ENCODE measurements at places on chromosomes 5 and 9.

DNA sequence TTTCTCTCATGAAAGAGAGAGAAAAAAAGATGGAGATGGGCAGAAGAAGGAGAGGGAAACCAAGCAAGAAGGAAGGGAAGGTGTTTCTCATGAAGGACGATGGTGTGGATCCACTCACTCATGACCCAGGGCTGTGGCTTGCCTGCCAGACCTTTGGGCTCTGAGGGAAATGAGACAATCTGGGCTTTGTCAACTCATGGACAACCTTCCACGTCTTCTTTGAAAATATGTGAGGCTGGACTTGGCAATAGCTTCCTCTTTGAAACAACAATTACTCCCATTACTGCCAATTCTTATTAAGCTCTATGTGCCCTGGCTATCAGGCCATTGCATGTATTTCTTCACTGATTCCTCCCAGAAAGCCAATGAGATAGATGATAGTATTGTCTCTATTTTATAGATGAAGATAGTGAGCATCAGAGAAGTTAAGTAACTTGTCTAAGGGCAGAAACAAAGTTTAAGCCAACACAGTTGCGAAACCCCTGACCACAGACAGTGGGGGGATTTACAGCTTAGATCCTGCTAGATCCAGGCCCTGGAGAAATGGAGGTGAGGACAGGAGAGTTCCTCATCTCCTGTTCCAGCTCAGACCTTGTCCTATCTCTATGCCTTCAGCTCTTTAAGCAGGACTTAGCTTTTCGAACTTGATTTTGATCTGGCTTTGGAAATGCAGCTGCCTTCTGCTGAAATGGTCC, 132.4 kb downstream of the GCNT1 start:
- DNase-seq = no peak

DNA sequence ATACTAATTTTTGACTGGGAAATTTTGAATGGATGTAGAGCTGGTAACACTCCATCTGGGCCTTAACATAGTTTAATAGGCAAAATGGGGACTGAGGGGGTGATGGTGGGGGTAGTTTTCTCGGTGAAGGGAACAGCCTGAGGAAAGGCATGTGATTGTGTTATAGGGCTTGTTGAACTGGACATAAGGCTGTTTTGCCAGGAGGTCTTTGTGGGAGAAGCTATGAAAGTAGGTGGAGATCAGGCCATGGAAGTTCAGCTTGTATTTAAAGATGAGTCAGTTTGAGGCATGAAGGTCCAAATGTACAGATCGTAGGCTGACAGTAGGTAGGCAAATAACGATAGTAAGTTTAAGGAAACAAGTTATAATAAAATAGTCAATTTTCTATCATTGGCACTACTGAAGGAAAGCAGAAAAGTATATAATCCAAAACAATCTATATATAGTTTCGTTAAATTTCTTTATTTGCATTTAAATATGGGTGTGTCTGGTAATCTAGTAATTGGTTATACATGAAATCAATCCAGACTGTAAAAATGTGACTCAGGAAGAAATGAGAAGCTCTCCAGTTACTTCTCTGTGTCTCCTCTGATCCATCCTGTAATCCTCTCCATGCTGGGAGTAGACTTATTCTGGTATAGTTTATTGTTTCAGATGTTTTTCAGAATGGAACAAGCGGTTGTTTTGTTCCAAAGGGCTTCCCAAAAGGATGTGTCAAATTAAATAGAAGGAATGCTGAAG, 2.8 kb downstream of the CSNK1G3 start:
- no peak for DNase-seq

DNA sequence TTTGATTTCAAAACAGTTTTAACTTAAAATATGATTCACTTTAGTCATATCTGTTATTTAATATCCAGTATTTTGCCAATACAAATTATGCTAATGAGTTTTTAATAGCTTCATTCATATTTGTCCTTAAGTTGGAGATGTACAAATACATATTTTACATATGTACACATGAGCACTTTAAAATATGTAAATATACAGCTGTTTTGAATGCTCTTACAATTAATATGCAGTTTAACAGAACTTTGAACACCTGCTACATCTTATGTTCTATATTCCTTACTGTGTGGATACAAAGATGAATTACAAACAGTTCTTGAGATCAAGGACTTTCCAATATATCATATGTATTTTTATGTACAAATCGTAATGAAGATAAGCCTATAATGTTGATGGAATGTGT, 74.0 kb downstream of the CHSY3 start:
- DNase-seq = no peak

DNA sequence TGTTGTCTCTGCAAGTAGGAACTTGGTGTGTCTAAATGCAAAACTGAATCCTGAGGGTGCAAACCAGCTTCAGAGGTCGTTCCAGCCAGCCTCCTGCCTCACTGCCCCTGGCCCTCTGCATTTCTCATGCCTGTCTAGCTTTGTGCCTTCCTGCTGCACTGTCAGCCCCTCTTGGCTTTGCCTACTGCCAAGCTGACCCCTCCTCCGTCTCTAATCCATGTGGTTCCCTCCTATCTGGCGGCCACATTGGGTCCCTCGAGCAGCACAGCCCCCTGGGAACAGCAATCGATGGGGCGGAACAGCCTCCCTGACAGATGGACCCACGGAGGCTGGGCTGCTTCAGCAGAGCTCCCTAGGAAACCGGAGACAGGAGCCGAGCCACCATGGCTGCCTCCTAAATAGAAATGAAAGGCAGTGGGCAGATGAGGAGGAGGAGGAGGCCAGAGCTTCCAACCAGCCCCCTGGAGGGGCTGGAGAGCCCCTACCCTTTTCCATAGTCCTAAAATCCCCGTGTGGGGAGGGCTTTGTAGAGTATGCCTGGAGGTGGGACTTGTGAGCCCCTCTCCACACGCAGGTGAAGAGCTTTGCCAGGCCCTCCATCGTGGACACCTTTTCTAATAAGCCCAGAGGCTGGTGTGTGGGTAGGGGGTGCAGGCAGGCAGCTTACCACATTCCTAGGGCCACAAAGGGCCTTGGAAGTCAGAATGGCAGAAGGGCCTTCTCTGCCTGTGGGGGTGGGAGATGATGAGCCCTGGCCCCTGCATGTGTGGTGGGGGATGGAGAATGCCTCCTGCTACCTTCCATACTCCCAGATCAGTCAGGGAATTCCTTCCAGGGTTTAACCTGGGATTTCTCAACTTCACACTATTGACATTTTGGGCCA, 9.2 kb upstream of the CXXC5 start:
- DNase-seq = no peak

- DNase-seq = no peak
Measured at GRCh38 chr9:34610434-34611206, 1.3 kb downstream of the RPP25L start.

DNA sequence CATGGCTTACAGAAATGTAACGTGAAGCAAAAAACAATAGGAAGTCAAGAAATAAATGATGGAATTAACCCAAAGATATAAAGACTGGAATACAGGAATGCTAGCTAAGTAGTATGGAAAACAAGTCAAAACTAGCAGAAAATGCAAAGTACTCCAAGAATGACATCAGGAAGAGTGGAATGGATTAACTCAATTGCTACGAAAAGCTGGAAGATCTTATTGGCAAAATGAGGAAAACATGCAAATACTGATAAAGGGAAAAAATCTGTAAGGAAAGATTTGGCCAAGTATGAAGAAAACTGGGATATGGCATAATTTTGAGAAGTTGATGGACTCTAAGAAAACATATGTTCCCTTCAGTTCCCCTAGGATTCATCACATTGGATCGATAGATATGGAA, 324.5 kb upstream of the ZNF608 start:
- DNase-seq = no peak

- DNase-seq = no peak
Measured at GRCh38 chr5:34750206-34750605, 88.8 kb upstream of the TTC23L start.

DNA sequence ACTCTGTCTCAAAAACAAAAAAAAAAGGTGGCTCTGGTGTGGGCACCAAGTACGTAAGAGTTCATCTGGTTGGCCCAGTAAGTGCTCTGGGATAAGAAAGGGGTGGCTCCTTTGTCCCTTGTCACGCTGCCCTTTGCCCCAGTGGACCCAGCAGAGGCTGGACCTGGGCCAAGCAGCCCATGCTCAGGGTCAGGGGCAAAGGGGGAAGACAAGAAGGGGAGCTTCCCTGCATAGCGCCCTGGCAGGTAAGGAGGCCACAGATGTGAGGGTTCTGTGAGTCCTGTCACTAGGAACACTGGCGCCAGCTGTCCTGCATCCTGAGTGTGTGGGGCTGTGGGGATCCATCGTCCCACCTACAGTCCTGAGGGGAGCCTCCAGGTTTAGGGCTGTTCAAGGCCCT, 65.3 kb downstream of the GADD45G start:
- DNase-seq = no peak

- no peak for DNase-seq
Measured at GRCh38 chr9:104841601-104842141, 77.7 kb downstream of the NIPSNAP3B start.

- no peak for DNase-seq
Measured at GRCh38 chr9:77449240-77450084, 198.7 kb downstream of the GNA14 start.

DNA sequence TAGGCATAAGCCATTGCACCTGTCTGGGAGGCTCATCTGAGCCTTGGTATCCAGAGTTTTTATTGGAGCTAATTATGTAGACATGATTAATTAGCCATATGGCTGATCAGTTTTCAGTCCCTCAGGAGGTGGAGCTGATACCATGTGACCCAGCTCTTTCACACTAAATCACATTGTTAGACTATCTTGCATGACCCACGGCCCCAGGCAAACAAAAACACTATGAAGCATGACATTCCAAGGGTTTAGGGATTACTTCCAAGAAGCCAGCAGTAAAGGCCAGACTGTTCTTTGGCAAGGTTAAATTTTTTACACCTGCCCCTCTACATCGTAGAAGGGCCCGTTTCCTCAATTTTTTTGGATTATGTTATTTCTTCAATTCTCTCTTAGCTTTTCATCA, 5.0 kb upstream of the C5orf24 start:
- no peak for DNase-seq

DNA sequence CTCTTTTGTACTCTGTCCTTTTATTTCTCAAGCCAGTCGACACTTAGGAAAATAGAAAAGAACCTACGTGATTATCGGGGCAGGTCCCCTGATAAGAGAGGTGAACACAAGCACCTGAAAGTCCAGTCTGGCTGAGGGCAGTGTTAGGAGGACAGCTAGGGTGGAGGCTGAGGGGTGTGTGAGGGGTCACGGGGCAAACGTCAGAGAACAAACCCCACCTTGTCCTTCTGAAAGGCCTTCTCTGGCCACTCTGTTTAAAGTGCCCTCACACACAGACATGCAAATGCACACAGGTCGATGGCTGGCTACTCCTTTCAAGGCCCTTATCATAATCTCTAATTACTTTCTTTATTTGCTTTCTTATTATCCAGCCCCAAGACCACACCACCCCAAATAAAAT, 108.8 kb downstream of the ESM1 start:
- no peak for DNase-seq

DNA sequence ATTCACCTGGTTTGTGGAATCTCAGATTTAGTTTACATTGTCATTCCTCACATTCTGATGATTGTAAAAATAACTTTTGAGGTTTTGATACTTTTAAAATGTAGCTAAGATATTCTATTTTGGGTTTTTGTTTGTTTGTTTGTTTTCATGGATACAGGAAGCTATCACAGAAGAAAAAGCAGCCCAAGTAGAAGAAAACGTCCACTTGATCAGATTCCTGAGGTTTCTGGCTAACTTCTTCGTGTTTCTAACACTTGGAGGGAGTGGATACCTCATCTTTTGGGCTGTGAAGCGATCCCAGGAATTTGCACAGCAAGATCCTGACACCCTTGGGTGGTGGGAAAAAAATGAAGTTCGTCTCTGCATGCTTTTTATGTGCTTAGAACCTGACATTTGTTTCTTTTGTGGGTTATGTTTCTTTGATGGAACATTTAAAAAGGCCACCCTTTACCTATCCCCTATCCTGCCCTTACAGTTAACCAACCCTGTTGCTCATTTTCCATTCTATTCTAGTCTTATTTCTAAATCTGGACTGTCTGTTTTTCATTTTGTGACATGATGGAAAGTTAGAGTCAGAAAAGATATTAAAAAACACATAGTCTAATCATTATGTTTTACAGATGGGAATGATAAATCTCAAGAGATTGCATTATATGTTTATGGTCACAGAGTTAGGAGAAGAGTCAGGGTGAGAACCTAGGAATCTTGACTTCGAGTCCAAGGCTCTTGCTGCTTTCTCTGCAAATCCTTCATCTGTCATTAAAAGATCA, 163.7 kb downstream of the ALDH1A1 start:
- no peak for DNase-seq

All from stimulated activated CD8-positive, alpha-beta memory T cell treated with anti-CD3 and anti-CD28 coated beads, Interleukin-7, amount 100 ng/mL, for 1 hour (primary cell).